Sigmoid colon (tissue), 7 donors: ENCODE measurements at places on chromosomes 12 and 14. TPM values are rescaled to one million over a fixed set of nuclear protein-coding genes. Genes with fewer than 3 reads are reported as not detected.

DNA sequence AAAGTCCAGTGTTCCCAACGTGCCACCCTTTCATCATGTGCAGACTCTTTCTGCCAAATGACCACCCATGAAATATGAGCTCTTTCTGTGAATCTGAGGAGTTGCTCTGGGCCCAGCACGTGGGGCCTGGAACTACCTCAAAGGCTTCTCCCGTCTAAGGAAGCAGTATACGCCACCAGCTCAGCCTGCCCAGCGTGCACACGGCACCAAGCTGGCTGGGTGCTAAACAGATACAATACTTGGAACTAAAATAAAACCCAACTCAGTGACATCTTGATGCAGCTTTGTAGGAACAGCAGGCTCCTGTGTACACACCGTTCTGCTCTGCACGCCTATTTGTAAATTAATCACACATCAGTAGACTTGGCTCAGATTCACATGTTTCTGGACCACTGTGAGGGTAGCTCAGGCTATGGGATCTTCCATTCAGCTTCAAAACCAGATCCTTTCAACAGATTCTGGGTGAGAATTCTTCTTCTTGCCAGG is 74.8 kb downstream of the ARL6IP4 start:
- no peak for DNase-seq

DNA sequence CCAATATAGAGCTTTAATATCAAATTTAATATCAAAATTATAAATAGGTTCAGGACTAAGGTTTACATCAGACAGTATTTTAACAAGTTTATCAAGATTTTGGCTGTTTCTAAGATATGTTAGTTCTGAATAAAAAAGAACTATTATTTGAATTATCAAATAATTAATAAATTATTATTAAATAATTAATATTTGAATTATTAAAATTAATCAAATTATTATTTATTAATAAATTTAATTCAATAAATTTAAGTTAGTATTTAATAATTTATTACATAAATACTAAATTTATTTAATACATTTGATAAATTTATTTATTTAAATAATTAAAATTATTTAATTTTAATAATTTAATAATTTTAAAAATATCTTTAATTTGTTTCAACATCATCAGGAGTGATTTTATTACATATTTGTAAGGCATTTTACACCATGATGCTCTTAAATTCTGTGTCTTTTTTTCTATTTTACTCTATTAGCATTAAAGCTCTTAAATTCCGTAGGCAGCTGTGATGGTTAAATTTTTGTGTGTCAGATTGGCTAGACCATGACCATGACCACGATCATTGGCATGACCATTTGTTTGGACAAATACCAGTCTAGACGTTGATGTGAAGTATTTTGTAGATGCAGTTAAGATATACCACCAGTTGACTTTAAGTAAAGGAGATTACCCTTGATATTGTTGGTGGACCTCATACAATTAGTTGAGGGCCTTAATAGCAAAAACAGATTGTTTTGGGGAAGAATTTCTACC is 82.6 kb downstream of the BBS10 start:
- DNase-seq: no peak

GRCh38 chr12:124326104-124326503 is 31.2 kb downstream of the RFLNA start:
- DNase-seq: no peak

DNA sequence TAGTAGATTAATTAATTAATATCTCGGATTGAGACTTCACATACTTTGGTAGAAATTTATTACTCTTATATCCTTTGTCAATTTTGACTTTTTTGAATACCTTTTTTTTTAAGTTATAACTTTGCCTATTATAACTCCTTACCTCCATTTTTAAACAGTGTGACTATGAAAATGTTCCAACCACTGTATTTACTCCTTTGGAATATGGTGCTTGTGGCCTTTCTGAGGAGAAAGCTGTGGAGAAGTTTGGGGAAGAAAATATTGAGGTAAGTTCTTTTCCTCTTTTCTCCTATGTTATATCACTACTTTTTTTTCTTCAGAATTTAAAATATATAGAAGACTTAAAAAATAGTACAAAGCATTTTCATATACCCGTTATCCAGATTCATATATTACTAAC is 27.8 kb downstream of the EID3 start:
- no peak for DNase-seq

GRCh38 chr12:28177461-28177860 is 12.8 kb upstream of the CCDC91 start:
- no peak for DNase-seq

GRCh38 chr12:111529424-111530368 is 69.4 kb downstream of the ATXN2 start:
- DNase-seq: no peak

GRCh38 chr12:113841786-113842185 is 124.3 kb downstream of the RBM19 start:
- DNase-seq: no peak

DNA sequence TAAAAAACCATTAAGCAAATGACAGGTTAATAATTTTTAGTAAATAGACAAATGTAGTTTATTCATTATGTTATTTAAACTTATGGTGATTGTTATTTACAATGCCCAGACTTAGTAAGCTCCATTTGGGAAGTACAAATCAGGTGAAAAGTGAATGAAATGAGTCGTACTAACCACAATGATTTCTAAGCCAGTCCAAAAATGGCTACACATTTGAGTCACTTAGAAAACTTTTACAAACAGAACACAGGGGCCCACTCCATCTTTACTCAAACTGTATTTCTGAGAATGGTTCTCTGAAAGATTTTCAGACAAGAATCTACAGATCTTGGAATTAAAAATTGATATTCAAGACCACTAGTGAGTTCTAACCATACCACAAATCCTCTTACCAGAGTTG is 653.3 kb upstream of the MIS18BP1 start:
- no peak for DNase-seq

AMN gene
- not detected for total RNA-seq

DNA sequence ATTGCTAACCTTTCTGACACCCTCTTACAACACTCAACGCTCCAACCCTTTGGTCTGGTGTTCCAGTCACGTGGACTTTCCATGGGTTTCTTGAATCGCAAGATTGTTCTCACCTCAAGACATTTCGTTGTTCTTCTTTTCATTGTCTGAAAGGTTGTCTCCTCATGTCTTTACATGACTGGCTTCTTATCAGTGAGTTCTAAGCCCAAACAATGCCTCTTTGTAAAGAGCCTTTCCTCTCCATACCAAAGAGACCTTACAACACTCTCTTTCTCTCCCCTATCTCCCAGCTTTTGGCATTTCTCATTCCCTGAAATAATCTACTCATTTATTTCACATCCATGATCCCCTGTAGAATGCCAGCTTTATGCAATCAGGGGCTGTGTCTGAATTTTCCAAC is 1144.8 kb downstream of the AACS start:
- no peak for DNase-seq

- no peak for DNase-seq
Measured at GRCh38 chr14:44785096-44785495, 176.7 kb downstream of the KLHL28 start.

WNT1 gene
- total RNA-seq: not detected

DNA sequence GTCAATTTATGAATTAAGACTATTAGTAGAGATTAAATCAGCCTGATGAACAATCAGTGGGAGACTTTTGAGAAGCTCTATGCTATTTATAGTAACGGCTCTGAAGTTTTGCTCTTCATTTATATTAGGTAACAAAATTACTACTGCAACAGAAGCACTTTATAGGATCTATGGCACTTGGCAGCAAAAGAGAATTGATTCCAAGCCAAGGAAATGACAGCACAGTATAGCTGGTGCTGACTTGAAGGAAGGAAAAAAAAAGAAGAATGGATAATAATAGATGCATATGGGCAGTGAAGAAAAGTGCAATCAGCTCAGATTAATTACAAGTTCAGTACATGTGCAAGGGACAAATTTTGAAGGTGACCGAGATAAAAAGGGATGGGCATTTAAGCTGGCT is 228.2 kb upstream of the PPFIA2 start:
- DNase-seq: no peak

DNA sequence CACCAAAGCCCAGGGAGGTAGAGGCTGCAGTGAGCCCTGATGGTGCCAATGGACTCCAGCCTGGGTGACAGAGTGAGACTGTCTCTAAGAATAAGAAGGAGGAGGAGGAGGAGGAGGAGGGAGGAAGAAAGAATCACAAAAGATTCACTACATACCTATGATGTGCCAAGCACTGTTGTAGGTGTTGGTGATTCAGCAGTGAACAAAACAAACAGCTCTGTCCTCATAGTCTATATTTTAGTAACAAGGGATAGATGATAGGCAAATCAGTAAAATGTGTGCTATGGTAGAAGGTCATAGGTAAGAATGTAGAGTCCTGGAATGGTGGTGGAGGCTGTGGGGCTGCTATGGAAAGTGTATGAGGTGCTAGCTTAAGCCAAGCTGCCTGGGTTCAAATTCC is 18.0 kb upstream of the ABHD12B start:
- no peak for DNase-seq

TAS2R7 gene
- total RNA-seq: not detected

RTN1 gene
- total RNA-seq: 6.9 TPM

DNA sequence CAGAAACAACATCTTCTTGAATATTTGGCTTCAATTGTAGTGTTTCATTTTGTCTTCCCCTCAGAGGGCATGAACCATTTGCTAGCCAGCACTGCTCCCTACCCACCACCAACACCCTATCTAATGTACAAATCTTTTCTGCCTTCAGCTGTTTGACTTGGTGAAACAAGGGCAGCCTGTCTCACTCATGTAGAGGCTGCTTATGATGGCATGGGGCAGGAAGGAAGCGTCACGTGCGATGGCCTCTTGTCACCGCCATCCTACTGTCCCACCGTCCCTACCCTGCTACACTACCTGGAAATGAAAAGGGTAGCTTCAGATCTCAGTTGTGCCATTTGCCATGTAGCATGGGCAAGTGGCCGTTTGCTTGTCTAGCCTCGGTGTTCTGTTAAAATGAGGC is 29.9 kb upstream of the LRTM2 start:
- DNase-seq: no peak

LIN7A gene
- total RNA-seq: 6.9 TPM

DNA sequence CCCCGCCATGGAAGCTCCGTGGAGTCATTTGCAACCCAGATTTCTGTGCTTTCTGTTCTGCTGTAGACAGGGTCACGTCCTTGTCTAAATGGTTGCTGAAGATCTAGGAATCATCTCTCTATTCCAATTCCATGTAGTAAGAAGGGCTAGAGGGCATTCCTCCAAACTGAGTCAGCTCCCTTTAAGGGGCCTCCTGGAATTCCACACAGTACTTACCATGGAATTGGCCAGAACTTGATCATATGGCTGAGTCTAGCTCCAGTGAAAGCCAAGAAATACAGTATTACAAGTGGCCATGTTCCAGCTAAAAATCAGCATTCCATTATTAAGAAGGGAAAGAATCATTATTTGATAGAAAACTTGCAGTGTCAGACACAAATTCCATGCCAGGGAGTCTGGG is 171.9 kb downstream of the PRKCH start:
- DNase-seq: no peak

PLD4 gene
- total RNA-seq: 0.49 TPM

- no peak for DNase-seq
Measured at GRCh38 chr12:94900496-94900895, 103.0 kb downstream of the NDUFA12 start.

- DNase-seq: no peak
Measured at GRCh38 chr14:52342849-52343596, 28.9 kb downstream of the PTGER2 start.

DNA sequence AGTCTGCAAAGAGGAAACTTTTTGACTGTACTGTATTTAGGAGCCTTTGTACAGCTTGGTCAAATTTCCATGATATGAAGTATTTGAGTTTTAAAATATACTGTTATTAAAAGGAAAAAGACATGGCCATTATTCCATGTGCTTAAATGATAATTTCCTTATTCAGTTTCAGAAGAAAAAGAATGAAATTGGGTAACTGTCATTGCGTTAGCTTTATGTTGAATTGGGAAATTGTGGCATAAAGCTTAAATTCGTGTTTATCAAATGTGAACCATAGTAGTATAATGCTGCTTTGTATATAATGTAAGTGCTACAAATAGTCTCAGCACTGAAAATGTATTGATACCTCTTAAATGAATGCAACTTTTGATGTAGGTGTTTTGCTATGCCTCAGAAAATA is 64.9 kb downstream of the ETNK1 start:
- no peak for DNase-seq

GRCh38 chr12:34209259-34209835 is 187.1 kb downstream of the ALG10 start:
- no peak for DNase-seq

GRCh38 chr12:45292486-45293195 is 76.7 kb downstream of the ANO6 start:
- peak; percentile 87 for DNase-seq

- no peak for DNase-seq
Measured at GRCh38 chr14:21244544-21244943, 24.7 kb downstream of the HNRNPC start.

GRCh38 chr12:2826036-2826435 is 8.8 kb downstream of the NRIP2 start:
- DNase-seq: no peak

NTF3 gene
- total RNA-seq: 1.8 TPM

DNA sequence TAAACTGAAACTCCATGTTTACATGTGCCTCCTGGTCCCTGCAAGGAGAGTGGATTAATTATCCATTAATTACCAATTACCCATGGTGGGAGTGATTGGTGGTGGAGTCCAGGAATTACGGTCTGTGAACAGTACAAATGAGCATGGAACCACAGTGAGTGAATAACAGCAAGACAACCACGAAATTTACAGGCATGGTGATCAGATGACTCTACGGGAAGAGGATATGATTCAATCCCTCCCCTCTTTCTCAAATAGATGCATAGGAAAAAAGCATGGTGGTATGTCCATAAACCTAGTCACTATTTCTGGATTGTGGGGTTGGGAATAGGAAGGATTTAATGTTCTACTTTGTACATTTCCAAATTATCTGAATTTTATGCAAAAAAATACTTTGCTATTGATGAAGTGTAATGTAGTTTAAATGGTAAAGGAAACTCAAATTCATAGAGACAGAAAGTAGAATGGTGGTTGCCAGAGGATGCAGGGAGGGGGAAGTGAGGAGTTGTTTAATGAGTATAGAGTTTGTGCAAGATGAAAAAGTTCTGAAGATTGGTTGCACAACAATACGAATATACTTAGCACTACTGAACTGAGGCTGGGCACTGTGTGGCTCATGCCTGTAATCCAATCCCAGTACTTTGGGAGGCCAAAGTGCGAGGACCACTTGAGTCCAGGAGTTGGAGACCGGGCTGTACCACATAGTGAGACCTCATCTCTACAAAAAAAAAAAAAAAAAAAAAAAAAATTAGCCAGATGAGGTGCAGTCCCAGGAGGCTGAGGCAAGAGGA is 41.2 kb upstream of the C12orf75 start:
- DNase-seq: no peak
